Stimulated activated CD4-positive, alpha-beta T cell treated with anti-CD3 and anti-CD28 coated beads, Interleukin-2, amount 100 ng/mL, for 24 hours (primary cell): ENCODE measurements at places on chromosomes 4 and X.

GRCh38 chr4:188722911-188723310, 583.7 kb downstream of the TRIML1 start:
- DNase-seq = no peak

- DNase-seq = no peak
These were observed 127.7 kb downstream of the RASL11B start for GRCh38 chr4:52989865-52990264.

DNA sequence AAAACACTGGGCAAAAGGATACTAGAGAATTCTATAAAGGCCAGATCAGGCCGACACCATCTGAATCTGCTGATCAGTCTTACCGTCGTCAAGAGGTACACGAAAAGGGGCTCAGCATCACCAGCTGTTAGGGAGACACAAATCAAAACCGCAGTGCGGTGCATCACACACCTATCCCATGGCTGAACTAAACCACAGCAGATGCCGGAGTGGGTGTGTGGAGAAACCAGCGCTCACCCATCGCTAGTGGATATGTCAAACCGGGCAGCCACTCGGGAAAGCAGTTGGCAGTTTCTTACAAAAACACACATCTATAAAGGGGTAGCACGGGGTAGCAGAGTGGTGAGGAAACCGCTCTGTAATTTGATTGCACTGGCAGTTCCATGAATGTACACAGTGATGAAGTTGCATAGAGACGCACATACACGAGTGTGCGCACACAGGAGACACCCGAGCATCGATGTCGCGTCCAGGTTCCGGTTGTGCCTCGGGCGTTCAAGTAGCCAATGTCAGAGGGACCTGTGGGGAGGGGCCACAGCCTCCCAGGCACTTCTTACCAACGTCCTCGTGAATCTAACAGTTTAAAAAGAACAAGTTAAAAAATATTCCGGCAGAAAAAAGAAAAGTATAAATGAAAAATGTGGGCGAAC, 23.1 kb upstream of the CCNQ start:
- no peak for DNase-seq

- DNase-seq = no peak
These were observed 3.9 kb downstream of the SPON2 start for GRCh38 chr4:1168191-1169101.

GRCh38 chr4:1234309-1234695, 14.6 kb downstream of the CTBP1 start:
- no peak for DNase-seq

GRCh38 chrX:71533516-71533850, 579 bp downstream of the OGT start:
- DNase-seq = no peak

DNA sequence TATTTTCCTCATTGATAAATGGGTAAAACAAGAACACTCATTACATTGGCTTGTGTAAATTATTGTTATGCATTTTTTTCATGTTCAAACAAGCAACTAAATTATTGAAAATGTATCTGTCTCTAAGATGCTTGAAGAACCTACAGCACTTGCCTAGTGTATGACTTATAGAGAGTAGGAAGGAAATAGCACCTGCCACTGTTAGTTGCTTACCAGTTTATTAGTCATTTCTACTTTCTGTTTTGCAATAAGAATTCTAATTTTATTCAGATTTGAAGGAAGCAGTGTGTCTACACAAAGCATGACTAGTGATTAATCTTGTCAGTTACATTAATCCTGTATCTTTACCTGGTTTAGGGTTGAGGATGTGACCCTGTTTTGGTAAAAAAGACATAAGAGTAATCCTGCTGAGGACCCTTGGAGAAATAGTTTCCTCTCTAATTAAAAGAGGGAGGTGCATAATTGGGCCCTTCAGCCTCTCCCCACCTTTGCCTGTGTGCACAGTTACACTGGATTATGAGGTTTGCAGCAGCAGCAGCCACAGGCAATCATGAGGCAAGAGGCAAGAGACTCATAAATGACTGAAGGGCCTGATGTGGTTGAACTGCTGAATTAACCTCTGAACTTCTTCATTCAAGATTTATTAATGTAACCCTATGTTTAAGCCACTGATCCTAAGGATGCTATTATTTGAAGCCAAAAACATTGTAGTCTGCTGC, 1202.1 kb downstream of the ADGRL3 start:
- no peak for DNase-seq

DNA sequence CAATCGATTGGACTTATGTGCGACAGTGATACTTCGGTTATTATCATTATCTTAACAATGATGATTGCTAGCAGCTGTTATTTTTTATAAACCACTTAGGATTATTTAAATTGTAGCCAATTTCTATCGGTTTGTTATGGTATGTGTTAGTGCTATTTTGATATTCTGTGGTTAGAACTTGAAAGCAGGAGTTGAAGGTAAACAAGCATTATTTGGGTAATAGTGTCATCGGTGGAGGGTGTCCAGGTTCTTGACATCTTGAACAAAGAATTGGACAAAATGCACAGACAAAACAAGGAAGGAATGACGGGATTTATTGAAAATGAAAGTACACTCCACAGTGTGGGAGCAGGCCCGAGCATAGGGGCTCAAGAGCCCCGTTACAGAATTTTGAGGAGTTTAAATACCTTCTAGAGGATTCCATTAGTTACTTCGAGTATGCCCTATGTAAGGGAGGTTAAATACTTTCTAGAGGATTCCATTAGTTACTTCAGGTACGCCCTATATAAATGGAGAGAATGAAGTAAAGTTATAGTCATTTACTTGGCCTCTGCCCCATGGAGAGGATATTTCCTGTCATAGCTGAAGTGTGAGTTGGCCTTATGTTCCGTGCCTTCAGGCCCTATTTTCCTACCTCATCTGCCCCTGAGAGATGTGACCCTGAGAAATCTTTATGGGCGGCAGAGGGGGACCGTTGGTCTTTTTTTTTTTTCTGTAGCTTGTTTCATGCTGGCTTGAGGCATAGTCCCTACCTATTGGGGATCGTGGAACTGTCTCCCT, 13.1 kb downstream of the MOB1B start:
- no peak for DNase-seq

- no peak for DNase-seq
These were observed 7.6 kb downstream of the PLXNB3 start for GRCh38 chrX:153771415-153772315.

DNA sequence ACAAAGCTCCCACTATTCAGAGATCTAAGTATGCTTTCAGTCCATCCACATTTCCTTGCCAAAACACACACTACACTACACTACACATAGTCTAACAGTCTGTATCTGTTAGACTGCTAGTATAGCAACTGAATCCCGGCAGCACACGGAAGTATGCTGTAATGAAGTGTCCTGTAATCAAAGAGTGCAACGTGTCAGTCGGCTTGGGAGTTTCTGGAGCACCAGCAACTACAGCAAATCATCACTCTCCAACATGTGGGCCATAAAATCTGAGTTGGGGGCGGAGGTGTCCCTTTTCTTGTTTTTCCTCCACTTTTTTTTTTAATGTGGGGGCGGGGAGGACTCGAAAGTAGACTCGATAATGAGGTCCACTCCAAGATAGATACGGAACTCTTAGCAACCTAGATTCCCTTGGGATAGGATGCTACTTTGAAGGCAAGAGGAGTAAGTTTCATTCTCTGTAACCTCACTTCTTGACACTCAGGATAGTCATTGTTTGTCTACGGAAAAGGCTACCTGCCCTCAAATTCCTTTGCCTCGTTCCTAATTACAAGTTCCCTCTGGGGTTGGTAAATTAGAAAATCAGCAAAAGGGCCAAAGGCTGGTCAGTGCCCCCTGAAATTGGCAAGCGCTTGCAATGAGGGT, 722 bp downstream of the SLC10A7 start:
- no peak for DNase-seq

- no peak for DNase-seq
These were observed 4.5 kb upstream of the PDE6B start for GRCh38 chr4:620851-621261.

DNA sequence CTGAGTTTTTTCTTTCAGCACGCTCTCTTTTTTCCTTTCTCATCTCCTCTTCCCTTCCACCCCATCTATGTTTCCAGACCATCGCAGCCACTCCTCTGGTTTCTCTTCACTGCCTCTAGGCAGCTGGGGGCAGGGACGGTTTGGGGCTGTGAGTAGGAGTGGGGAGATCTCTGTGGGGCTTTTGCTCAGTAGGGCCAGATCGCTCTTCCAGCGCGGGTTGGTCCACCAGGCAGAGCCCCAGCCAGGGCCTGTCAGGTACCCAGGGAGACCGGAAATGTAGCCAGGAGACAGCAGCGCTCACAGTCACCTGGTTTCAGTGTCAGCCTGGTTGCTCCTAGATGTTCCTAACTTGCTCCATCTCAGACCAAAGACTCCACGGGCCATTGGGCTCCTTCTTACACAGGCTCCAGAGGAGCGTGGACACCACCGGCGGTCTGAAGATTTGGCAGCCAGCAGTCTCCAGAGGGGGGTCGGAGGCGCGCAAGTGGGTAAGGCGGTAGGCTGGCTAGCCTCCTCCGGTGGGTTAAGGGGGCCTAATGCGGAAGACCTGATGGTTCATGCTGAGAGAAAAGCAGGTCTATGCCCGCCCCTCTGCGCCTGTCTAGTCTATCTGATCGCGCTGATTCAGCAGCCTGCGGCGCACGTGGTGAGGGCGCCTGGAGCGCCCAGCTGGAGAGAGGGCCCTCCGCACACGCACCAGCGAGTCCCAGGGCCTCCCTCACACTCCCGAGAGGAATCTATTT, 1.8 kb downstream of the FGF5 start:
- no peak for DNase-seq

DNA sequence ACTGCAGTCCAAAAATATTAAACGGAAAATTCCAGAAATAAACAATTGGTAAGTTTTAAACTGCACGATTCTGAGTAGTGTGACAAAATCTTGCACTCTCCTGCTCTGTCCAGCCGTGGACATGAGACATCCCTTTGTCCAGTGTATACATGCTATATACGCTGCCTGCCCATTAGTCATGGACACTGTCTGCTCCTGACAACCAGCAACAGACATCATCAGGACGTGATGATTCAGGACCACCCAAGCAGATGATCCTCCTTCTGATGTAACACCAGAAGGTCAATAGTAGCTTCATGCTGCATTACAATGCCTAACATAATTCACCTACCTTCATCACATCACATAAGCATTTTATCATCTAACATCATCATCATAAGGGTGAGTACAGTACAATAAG, 36.3 kb downstream of the ATRX start:
- no peak for DNase-seq

GRCh38 chr4:79575709-79576428, 167.8 kb upstream of the GK2 start:
- no peak for DNase-seq
